ENCODE measurements at places on chromosomes 3 and 15.

GRCh38 chr15:66894986-66895780 lies 170.2 kb upstream of the SMAD3 start:
- no peak for DNase-seq

GRCh38 chr3:174869448-174869847 lies 10.3 kb downstream of the NAALADL2 start:
- no peak for DNase-seq

DNA sequence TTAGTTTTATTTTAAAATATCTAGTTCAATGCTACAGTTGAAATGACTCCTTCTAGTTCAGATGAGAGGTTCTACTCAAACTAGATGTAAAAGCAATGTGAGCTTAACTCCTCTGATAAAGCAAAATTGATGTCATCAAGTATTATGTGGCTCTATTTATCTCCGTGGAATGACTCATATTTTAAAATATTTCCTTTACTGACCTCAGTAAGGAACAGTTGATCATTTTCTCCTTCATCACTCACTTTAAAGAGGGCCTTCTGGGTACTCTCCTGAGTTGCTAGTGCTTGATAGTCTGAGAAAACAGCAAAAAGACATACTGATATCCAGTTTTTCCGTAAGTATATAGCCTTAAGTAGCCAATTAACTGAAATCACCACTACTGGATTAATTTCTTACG lies 1099.3 kb downstream of the ROBO2 start:
- no peak for DNase-seq

GRCh38 chr15:70165716-70166284 lies 68.1 kb upstream of the TLE3 start:
- DNase-seq = no peak

- DNase-seq = no peak
Observed at GRCh38 chr3:147222291-147222690, 184.1 kb downstream of the ZIC4 start.

DNA sequence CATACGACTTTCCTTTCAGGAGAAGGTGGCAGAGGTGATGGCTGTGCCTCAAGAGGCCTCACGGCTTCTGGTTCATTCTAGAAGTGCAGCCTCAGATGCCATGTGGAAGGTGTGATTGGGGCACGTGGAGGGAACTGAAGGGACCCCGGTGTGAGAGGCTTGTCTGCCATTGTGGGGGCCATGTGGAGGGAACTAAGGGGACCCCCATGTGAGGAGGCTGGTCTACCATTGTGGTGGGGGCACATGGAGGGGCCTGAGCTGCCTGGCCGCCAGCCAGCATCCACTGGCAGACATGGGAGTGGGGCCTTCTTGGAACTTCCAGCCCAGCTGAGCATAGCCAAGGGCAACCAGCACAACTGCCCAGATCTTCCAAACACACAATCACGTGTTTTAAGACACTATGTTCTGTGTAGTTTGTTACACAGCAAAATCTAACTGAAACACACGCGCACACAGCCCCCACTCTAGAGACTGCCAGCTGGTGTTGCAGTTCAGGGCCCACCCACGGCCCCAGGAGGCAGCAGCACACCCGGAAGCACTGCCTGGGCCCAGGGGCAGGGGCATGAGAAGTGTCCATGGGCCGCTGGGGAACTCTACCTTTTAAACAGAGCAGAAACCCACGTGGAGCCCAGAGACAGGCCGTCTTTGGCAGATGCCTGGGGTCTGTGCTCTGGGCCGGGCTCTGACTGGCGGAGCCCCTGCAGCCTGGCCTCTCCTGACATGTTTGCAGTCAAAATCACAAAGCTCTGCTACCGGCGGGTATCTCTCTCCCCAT lies 66.8 kb downstream of the IQSEC1 start:
- DNase-seq = no peak

GRCh38 chr15:98719137-98719740 lies 70.9 kb downstream of the IGF1R start:
- DNase-seq = no peak

- DNase-seq = no peak
Observed at GRCh38 chr3:55637906-55638638, 151.0 kb upstream of the WNT5A start.

DNA sequence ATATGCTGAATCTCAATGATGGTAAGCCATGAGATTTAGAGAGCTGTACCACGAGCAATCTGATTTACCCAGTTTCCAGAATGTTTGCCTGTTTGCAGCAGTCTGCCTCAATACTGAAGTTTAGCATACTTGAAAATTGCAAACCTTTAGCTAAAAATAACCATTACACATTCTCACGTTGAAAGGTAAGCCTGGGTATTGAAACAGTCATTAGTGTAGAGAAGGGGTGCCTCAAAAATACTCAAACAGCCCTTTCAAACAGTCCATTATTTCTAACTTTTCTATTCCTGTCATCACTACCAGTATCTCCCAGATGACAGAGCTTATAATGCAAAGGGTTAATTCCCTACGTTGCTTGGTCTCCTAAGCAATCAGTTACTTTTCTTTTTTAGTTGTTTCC lies 111.8 kb upstream of the MBNL1 start:
- DNase-seq = no peak

GRCh38 chr15:101358895-101359294 lies 63.8 kb upstream of the SNRPA1 start:
- DNase-seq = no peak

- DNase-seq = no peak
Observed at GRCh38 chr3:136844724-136845123, 17.3 kb upstream of the NCK1 start.

DNA sequence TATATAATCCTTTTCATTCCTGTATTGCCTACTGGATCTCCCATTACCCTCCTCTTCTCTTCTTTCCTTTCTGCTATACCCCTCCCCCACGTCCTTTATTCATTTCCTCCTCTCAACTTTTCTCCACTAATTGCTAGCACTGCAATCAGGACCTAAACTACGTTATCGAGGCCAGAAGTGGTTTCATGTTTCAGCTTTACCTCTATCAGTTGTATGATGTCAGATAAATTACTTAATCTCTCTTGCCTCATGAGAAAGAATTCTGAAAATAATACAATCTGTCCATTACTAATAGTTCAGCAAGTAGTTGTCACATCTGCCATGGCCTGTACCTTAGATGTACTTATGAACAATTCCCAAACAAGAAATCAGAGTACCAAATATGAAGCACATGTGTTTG lies 10.6 kb downstream of the POPDC2 start:
- no peak for DNase-seq

DNA sequence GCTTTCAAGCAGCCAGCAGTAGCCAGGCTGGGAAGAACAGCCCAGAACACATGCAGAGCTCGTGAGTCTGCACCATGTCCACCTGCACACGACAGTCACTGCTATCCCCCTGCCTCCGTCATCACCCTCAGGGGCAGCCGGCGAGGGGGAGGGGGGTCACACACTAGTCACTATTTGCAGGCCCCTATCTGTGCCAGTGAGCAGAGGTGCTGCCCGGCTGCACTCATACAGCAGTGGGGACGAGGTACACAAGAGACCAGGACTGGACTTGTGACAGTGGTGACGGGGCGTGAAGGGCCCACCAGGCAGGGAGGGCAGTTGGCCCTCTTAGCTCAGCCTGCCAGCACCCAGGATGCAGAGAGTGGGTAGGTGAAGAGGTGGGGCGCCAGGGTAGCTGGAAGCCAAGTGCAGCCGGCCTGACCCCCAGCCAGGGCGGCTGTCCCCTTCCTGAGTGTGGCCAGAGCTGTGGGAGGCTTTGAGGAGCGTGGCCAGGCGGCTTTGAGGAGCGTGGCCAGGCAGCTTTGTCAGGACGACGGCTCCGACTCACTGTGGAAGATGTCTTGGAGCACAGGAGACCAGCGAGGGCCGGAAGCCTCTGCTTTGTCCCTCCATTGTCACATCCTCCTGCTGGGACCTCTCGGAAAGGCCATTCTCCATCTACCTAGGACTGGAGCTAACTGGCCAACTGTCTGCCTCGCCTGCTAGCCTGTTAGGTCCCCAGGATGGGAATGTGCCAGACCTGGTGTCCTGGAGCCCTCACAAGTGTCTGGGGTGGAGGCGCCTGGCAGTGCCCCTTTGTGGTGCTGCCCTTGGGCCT lies 52.1 kb upstream of the FGD5 start:
- DNase-seq = no peak

DNA sequence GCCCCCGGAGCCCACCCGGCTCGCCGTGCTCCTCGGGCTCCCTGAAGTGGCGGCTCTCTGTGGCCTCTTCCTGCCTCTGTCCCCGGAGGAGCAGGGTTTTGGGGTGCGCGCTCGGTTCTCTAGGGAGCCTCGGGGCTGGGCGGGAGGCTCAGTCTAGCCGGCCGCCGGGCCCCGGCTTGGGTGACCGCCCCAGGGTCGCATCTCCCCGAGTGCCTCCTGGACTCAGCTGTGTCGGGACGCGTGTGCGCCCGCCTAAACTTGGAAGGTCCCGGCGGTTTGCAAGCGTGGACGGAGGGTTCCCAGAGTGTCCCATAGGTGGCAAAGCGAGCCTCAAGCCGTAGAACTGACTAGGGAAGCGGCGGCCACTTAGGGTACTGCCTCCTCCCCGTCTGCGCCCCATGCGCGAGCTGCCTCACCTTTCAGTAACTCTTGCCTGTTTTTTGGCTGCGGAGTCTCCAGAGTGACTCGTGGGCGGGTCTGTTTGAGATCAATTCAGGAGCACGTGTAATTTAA lies 601 bp downstream of the ACTL6A start:
- DNase-seq = peak; percentile 32

DNA sequence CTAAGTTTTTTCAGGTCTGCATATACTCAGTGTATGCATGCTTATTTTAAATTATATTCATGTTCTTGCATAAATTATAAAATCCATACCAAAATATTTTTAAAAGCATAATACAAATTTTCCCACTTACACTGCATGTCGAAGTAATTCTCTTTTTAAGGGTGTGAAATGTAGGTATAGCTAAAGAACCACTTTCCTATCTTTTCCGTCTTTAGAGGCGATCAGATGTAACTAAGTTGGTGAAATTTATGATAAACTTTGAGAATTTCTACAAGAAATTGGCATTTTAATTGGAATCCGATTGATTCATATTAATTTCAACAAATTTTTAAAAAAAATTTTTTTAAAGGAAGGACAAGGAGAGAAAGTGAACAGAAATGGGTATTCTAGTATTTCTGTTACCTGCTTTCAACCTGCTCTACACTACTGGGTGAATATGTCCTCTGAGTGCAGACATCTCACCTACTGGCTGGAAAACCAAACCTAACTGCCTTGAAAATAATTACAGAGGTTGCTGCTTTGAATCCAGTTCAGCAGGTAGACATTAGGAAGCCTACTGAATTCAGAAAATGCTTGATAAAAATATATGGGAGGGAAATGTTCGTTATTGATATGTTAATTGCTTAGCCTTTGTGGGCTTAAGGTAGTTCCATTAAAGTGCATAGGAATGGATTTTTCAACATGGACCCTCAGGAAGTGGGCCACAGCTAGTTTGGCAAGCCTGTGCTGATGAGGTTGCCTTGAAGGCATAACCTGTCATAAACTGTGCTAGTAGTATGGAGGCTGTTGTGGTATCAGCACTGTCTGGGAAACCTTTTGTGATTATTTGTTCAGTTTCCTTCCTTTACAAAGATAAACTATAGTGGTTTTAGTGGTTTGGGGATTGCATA lies 5.1 kb downstream of the TRIM71 start:
- DNase-seq = no peak

DNA sequence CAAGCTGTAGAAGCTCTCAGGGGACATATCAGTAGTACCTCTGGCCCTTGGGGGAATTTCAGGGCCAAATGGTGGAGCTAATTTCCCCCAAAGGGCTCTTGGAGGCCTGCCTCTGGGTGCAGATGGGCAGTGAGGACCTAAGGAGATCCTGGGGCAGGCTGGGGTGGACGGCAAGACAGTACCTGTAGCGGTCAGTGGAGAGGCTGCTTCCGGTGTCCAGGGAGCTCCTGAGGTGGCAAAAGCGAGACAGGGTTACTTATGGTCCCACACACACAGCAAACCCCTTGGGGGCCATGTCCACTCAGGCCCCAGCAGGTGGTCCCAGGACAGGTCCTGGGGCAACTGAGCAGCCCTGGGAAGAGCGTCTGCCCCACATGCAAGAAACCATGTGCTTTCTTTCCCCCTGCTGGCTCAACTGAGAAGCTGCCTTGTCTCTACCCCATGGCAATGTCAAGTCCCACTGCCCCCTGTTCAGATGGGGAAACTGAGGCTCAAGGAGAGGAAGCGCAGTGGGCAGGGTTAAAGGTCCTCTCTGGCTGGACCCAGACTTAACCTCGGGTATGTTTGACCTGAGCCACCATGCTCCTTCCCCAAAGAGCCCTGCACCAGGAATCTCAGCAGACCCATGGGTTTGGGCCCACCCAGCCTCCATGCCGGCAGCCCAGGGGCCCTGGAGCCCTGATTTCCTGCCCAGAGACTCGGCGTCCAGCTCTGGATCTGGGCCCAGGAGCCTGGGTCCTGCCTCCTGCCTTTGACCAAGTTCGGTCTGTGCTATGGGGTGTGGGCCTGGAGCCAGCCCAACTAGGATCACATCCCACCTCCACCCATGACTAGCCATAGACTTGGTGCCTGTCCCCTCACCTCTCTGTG lies 25.7 kb downstream of the IQSEC1 start:
- DNase-seq = no peak

DNA sequence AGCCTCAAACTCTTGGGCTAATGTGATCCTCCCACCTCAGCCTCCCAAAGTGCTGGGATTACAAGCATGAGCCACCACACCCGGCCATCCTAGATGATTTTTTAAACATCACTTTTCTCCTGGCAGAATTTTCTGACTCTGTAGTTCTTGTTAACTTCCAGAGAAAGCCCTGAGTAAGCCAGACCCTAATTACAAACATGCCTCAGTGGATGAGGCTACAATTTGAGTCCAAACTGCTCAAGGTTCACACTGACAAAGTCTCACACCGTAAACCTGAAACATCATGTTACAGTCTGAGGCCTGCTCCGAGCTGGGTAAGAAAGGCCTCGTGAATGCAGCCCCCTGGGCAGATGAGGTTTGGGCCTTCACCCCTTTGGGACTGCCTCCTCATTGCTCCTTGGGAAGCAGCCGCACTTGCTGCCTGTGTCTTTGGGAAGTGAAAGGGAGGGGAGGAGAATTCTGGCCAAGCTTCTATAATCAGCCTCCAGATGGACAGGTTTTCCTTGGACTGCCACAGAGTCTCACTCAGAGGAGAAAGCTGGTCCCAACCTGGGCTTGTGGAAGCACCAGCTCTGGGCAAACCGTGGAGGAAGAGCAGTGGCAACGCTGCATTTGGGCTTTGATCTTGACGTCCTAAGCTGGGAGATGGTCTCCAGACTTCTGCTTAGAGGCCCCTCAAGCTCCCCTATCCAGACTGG lies 46.0 kb downstream of the CA12 start:
- no peak for DNase-seq

- no peak for DNase-seq
Observed at GRCh38 chr3:3069723-3070122, 40.5 kb downstream of the IL5RA start.

- DNase-seq = no peak
Observed at GRCh38 chr3:144039661-144040060, 68.0 kb downstream of the DIPK2A start.

GRCh38 chr3:30440147-30440604 lies 166.2 kb upstream of the TGFBR2 start:
- DNase-seq = no peak

- no peak for DNase-seq
Observed at GRCh38 chr15:28112962-28113361, 13.8 kb upstream of the OCA2 start.
